Small intestine (tissue), 16 donors: ENCODE measurements at places on chromosomes 6 and 20. TPM values are rescaled to one million over a fixed set of nuclear protein-coding genes. Genes with fewer than 3 reads are reported as not detected.
A peak's percentile ranks its signal among the peaks of the same experiment; 100 is the strongest.

GRCh38 chr20:47455133-47456040 lies 46.3 kb upstream of the NCOA3 start:
- H3K27me3 ChIP-seq, result no peaks in the 10 kb centered on the region
- no peak overlapping the region for H3K4me3 ChIP-seq
- no peaks in the 10 kb centered on the region for H3K36me3 ChIP-seq

- H3K4me1 ChIP-seq, result no peaks in the 10 kb centered on the region
- no peaks in the 10 kb centered on the region for H3K36me3 ChIP-seq
- peaks cover 5% of the 10 kb centered on the region for H3K27me3 ChIP-seq
Observed at GRCh38 chr6:117907601-117908245, 659 bp downstream of the SLC35F1 start.

Gene RIPPLY2
- polyA plus RNA-seq, result 0.67 TPM

GRCh38 chr6:41366150-41366549 lies 30.7 kb downstream of the NCR2 start:
- peaks cover 31% of the 10 kb centered on the region for H3K27me3 ChIP-seq
- H3K27ac ChIP-seq, result no peak overlapping the region

DNA sequence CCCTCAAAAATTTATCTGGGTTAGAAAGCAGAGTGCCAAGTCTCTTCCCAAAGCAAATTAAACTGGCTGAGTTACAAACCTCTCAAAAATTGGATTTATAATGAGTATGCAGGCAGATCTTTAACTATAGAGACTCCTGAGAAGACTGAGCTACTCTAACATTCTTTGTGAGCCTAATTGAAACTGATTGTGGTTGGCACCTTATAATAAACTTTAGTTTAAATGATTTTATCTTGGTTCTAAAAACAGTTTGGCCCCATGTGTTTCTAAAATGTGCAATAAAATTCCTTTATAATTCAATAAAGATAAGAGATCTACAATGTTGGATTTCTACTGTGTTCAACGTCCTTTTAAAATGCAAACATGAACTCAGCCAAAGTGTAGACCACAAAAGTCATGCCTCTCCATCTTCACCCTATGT lies 480.2 kb upstream of the RNF217 start:
- H3K36me3 ChIP-seq, result no peaks in the 10 kb centered on the region
- no peaks in the 10 kb centered on the region for H3K27me3 ChIP-seq
- DNase-seq, result no peak
- H3K4me1 ChIP-seq, result no peaks in the 10 kb centered on the region
- H3K27ac ChIP-seq, result no peak overlapping the region
- H3K4me3 ChIP-seq, result no peak overlapping the region

DNA sequence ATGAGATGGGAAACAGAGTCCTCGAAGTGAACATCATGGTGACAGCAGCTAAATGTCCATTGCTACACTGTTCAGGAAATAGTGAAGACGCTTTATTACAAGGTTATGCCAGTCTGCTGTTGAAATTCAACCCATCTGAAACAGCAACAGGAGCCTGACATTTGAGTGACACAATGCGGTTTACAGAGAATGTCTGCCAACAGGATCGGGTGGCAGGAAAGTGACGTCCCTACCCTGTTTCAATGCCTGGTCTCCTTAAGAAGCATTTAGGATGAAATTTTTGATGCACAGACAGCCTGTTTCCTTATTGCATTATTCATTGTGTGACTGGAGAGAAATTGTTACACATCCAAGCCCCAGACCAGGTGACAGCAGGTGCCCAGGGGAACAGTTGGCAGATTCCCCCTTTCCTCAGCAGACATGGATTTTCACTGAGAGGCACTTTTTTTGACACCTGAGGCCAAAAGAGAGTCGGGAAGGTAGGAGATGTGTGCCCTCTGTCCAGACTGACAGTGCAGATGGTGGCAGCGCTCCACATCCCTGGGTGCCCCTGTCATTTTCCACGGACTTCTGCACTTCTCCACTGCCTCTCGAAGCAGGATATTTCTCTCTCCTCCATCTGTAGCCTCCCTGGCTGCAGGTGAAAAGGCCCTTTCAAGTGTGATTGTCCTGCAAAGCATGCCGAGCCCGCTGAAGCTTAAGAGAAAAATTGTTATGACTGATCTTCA lies 87.9 kb downstream of the BFSP1 start:
- H3K27me3 ChIP-seq, result no peaks in the 10 kb centered on the region
- no peak overlapping the region for H3K4me3 ChIP-seq
- no peaks in the 10 kb centered on the region for H3K36me3 ChIP-seq
- H3K27ac ChIP-seq, result no peak overlapping the region
- no peaks in the 10 kb centered on the region for H3K4me1 ChIP-seq

Gene UFL1
- 15.3 TPM for polyA plus RNA-seq

DNA sequence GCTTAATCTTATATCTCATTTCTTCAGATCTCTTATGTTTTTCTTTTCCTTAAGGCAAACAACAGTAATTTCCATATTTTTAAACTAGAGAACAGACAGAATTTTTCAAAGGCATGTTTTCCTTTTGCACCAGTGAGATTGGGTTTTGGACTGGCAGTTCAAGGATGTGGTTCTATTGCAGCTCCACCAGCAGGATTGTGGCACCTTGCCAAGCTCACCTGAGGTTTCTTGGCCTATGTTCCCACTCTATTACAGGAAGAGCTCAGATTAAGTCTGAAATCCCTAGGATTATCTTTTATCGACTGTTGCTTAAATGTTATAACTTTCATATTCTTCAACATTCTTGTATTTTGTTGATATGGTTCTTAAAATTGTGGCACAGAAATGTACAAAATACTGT lies 218.9 kb downstream of the PLCB4 start:
- H3K27ac ChIP-seq, result no peak overlapping the region
- no peaks in the 10 kb centered on the region for H3K36me3 ChIP-seq
- no peaks in the 10 kb centered on the region for H3K4me1 ChIP-seq
- H3K4me3 ChIP-seq, result no peak overlapping the region
- DNase-seq, result peak; percentile 42

Gene TFAP2D
- polyA plus RNA-seq, result not detected

- H3K4me3 ChIP-seq, result peak overlapping the region; percentile 64
- no peaks in the 10 kb centered on the region for H3K4me1 ChIP-seq
- H3K36me3 ChIP-seq, result peaks cover 4% of the 10 kb centered on the region
- no peak overlapping the region for H3K27ac ChIP-seq
- no peaks in the 10 kb centered on the region for H3K27me3 ChIP-seq
Observed at GRCh38 chr6:147508866-147509608, 547 bp downstream of the SAMD5 start.

Gene BTN3A1
- 44.5 TPM for polyA plus RNA-seq

DNA sequence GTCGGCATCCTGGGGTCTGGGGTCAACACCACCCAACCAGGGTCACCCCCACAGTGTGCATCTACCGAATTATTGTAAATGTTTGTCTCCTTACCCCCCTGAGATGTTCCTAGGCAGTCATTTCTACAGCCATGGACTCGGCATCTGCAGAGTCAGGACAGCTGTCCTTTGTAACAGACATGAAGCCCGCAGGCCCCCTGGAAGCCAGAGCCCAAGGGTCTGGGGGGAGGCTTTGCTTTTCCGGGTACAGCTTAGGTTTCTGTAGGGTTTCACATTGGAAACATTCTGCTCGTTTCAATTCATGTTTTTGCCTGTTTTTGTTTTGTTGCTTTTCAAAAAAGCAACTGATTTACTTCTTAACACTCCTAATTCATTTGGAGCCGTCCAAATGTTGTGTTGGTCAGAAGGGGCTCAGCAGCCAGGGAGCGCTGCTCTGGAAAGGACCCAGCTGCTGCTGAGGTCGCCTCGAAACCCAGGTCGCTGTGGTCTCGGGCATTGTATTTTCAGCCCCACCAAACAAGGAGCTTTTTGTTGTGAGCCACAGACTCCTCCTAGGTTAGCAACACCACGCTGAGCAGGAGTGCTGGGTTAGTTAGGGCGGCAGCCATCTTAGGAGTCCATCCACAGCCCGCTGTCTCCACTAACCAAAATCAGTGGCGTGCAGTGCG lies 160.4 kb downstream of the TMEM242 start:
- peaks cover 33% of the 10 kb centered on the region for H3K36me3 ChIP-seq
- H3K4me3 ChIP-seq, result no peak overlapping the region
- DNase-seq, result no peak
- no peak overlapping the region for H3K27ac ChIP-seq
- no peaks in the 10 kb centered on the region for H3K27me3 ChIP-seq
- no peaks in the 10 kb centered on the region for H3K4me1 ChIP-seq

- H3K27me3 ChIP-seq, result no peaks in the 10 kb centered on the region
- DNase-seq, result peak; percentile 58
- no peaks in the 10 kb centered on the region for H3K36me3 ChIP-seq
- H3K4me1 ChIP-seq, result no peaks in the 10 kb centered on the region
- H3K27ac ChIP-seq, result peak overlapping the region; percentile 32
Observed at GRCh38 chr20:15162079-15162647, 824.8 kb upstream of the FLRT3 start.

DNA sequence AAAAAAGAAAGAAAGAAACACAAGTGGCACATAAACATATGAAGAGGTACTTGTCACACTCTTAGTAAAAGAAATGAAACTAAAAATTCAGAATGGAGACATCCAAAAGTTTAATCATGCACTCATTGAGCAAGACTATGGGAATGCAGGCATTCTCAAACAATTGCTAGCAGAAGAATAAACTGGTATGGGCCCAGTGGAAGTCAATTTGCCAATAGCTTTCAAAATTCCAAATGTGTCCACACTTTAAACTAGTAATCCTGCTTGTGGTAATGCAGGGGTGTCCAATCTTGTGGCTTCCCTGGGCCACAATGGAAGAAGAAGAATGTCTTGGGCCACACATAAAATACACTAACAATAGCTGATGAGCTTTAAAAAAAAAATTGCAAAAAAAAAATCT lies 97.4 kb downstream of the EPB41L2 start:
- H3K27ac ChIP-seq, result no peak overlapping the region
- no peak for DNase-seq
- no peaks in the 10 kb centered on the region for H3K27me3 ChIP-seq
- H3K4me3 ChIP-seq, result no peak overlapping the region
- H3K4me1 ChIP-seq, result peaks cover 12% of the 10 kb centered on the region

GRCh38 chr6:162572240-162572639 lies 155.3 kb downstream of the PRKN start:
- H3K4me3 ChIP-seq, result no peak overlapping the region
- no peaks in the 10 kb centered on the region for H3K27me3 ChIP-seq
- peaks cover 6% of the 10 kb centered on the region for H3K36me3 ChIP-seq
- H3K27ac ChIP-seq, result no peak overlapping the region
- DNase-seq, result no peak
- no peaks in the 10 kb centered on the region for H3K4me1 ChIP-seq

DNA sequence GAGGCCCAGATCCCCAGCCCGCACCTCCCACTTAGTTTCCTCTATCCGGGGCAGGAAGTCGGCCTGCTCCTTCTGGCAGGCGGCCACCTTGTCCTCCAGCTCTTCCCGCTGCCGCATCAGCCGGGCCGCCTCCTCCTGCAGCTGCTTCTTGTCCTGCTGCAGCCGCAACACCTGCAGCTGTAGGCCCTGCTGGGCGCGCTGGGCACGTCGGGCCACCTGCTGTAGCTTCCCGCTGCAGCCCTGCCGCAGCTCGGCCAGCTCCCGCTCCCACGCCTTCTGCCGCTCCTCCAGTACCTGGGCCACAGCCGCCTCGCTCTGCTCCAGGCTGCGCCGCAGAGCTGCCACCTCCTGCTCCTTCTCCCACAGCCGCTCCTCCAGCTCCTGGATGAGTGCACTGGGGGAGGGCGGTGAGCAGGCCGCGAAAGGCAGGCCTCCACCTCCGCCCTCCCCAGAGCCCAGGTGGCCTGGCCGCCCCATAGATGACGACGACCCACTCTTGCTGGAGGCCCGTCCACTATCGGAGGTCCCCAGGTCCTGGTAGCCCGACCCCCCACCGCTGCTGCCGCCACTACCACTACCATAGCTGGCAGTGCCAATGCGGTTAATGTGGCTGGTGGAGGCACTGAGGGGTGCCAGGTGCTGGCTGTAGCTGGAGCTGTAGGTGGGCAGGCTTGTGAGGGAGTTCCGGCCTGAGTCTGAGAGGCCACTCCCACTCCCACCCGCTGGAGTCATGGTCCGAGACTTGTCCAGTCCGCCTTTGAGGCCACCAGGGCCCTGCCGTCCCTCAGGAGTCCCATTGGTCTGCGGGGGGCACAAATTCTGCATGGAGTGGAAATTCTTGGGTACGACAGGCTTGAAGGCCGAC lies 6.0 kb upstream of the FASTKD5 start:
- H3K4me3 ChIP-seq, result no peak overlapping the region
- no peak overlapping the region for H3K27ac ChIP-seq
- H3K4me1 ChIP-seq, result peaks cover 1% of the 10 kb centered on the region
